ENCODE measurements at places on chromosomes 13 and 19.
A peak's percentile ranks its signal among the peaks of the same experiment; 100 is the strongest.

DNA sequence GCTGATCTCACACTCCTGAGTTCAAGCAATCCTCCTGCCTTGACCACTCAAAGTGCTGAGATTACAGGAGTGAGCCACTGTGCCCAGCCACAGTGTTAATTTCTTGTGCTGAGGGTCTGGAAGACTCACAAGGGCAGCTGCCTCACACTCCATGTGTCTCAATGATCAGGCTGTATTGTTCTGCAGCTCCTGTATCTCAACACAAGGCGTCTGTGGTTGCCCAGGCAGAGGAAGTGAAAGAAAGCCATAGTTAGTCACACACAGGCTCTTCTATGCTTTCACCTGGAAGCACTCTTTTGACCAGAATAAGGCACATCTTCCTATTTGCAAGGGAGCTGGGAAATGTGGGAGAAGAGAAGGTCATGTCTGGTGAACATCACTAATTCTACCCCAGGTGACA lies 107.3 kb upstream of the ZNF507 start:
- no peak for DNase-seq

GRCh38 chr19:47158879-47159503 lies 28.4 kb downstream of the SAE1 start:
- peak; percentile 15 for DNase-seq

GRCh38 chr19:18282021-18282787 lies 782 bp upstream of the JUND start:
- DNase-seq: no peak

DNA sequence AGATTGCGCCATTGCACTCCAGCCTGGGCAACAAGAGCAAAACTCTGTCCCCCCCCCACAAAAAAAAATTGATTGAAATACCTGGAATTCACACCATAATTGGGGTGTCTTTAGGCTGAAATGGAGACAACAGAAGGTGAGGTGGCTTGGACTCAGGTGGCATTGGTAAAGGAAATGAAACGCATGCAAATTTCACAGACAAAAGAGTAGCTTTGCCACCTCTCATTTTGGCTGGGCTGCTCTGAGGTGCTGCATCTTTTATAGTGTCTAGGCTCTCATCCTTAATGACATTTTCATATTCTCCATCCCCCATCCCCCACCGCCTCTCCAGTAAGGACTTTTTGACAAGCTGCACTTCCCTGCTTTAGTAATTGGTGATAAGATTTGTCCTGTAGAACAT lies 6.9 kb downstream of the UBE2L5 start:
- no peak for DNase-seq

- no peak for DNase-seq
Measured at GRCh38 chr19:18856385-18857126, 24.8 kb downstream of the UPF1 start.

GRCh38 chr13:39512687-39513086 lies 90.3 kb downstream of the LHFPL6 start:
- DNase-seq: no peak

GRCh38 chr13:21426238-21426637 lies 32.9 kb downstream of the ZDHHC20 start:
- DNase-seq: no peak

DNA sequence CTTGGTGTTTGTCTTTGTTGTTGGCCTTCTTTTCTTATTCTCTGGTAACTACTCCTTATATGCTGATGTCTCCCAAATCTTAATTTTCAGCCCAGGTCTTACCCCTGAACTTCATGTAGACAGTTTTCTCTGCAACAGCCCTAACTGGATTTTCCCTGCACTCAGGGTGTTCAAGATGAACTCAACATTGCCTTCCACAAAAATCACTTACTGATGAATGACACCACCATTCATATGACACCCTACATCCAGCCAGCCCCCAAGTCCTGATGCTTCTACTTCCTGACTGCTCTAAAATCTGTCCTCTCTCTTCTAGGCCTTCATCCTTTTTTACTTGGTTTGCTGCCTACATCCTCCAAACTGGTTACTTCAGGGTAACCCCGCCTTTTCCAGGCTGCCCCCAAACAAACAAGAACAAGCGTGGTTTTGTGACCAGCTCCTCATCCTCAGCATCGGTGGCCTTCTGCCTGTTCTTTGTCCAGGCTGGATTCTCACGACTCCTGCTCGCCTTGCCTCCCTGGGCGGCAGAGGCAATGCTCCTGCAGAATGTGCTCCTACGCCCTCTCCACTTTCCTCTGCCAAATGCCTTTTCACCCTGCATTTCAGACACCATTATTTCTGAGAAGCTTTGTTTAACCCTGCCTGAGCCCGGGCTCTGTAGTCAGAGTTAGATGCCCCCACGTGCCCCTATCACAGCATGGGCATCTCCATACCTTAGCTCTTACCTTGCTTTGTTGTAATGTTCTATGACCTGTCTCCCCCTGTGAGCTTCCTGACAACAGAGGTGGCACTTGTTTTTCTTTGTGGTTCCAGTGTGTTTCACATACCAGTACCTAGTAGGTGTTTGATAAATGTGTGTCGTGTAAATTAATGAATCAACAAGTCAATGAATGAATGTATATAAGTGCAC lies 61.8 kb downstream of the WDFY2 start:
- no peak for DNase-seq

DNA sequence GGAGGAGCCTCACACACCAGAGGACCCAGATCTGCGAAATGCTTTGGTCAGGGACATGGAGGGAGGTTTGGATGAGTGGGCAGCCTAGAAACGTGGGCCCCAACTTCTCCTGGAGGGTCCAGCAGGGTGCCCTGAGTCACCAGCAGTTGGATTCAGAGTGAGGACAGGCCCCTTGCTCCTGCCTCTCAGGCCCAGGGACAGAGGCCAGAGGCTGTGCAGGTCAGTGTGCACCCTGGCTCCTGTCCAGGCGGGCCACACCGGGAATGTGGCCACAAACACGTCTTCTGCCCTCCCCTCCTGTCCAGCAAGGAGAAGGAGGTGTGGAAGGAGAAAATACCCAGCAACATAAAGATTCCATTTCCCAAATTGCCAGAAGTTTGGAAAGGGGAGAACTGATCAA lies 19.4 kb downstream of the IRS2 start:
- no peak for DNase-seq

DNA sequence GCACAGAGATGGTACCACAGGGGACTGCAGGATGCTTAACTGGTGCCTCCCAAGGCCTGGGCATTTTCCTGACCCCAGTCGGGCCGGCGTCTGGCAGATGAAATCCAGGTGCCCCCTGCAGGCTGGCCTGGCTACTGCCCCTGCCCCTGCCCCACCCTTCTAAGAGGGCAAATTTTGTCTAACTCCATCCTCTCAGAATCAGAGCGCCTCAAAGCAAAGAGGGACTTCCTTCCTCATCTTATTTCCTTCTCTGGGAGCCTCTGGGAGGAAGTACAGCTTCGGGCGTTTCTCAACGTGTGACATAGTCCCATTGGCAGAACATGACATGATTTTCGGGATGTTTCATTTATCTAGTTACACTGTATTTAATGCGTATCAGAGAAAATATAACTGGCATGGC lies 2.7 kb downstream of the PRKACA start:
- no peak for DNase-seq

GRCh38 chr19:1395194-1396018 lies 5.9 kb downstream of the GAMT start:
- DNase-seq: no peak

GRCh38 chr13:45704854-45705695 lies 3.0 kb downstream of the CBY2 start:
- no peak for DNase-seq

- DNase-seq: no peak
Measured at GRCh38 chr19:19632661-19633060, 4.6 kb upstream of the LPAR2 start.

GRCh38 chr13:112657850-112658445 lies 31.9 kb upstream of the ATP11A start:
- DNase-seq: peak; percentile 81

DNA sequence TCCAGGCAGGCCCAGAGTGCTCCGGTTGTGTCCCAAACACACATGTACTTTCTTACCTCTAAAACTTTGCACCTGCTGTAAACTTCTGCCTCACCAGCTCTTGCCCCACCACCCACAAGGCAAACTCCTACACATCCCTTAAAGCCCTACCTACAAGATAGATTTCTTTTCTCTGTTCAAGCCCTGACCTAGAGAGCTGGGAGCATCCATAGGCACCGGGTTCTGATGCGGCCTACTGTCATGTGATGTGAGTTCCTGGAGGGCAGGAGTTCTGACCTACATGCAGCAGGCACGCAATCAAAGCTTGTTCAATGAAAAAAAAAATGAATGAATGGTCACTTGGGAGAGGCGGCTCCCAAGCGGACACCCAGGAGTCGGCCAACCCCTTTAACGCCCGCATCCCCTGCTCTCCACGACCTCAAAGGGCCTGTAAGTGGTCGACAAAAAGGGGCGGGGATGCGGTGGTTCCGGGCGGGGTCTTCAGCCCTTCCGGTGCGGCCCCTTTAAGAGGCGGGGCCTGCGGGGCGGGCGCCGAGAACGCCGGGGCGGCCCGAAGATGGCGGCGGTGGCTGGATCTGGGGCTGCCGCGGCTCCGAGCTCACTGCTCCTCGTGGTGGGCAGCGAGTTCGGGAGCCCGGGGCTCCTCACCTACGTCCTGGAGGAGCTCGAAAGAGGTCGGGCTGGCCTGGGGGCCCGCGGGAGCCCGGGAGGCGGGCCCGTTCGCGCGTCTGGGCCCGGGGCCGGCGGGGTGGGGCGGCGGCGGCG lies at the start of gene MAP1S:
TSS of gene MAP1S (plus strand) at position 534 of the 765 bp plus-strand sequence. CDS start at position 557, 23 bp downstream.
- DNase-seq: peak; percentile 25

DNA sequence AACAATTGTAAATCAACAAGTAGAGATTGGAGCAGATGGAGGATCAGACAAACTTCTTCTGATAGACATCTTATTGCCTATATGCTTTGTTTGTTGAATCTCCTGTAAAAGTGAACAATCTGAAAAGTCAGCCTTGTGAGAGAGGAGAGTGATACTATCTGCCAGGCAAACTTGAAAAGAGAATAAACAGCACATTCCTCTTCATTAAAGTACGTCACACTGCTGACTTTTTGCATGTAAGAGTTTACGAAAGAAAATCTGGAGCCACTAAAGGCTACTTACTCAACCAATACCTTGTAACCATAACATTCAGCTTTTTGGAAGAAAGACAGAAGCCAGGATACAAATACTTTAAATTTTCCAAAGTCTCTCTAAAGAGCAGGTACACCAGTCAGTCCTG lies 42.5 kb downstream of the EDNRB start:
- peak; percentile 90 for DNase-seq

Measured in IMR-90 (cell line).